ENCODE measurements at places on chromosomes 7 and 10.

DNA sequence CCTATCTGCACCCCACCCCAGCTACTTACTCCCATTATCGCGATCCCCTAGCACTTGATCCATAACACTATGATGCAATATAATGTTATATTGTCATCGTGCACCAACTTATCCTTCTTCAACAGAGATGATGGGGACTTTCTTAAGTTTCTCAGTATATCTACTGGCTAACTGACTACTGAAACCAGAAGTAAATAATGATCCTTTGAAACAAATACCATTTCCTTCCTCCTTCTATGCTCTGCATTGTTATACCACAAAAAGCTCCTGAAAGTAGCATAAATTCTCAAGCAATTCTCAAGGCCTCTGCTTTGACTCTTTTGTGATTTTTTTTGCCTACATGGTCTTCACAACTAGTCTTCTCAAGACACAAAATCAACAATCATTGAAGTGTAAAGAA lies 68.9 kb downstream of the HTR7 start:
- no peak for DNase-seq

DNA sequence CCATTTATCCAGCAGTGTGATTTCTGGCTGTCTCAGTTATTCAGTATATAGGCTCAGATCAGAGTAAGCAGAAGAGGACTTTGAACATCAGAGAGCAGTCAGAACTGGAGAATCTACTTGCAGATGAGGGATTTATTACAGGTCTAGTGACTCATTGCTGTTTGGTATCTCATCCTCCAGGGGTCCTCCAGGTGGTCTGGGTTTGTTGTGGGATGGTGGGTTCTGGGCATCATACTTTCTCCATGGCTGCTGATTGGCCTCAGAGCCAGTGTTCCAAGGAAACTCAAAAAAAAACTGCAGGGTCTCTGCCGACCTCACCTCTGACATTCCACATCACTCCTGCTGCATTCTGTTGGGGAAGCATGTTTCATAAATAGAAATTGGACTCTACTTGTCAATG lies 214.8 kb downstream of the CNTNAP2 start:
- no peak for DNase-seq

- peak; percentile 38 for DNase-seq
Observed at GRCh38 chr7:102431617-102432298, 1.6 kb upstream of the ORAI2 start.

- no peak for DNase-seq
Observed at GRCh38 chr10:124453960-124454610, 4.2 kb upstream of the NKX1-2 start.

DNA sequence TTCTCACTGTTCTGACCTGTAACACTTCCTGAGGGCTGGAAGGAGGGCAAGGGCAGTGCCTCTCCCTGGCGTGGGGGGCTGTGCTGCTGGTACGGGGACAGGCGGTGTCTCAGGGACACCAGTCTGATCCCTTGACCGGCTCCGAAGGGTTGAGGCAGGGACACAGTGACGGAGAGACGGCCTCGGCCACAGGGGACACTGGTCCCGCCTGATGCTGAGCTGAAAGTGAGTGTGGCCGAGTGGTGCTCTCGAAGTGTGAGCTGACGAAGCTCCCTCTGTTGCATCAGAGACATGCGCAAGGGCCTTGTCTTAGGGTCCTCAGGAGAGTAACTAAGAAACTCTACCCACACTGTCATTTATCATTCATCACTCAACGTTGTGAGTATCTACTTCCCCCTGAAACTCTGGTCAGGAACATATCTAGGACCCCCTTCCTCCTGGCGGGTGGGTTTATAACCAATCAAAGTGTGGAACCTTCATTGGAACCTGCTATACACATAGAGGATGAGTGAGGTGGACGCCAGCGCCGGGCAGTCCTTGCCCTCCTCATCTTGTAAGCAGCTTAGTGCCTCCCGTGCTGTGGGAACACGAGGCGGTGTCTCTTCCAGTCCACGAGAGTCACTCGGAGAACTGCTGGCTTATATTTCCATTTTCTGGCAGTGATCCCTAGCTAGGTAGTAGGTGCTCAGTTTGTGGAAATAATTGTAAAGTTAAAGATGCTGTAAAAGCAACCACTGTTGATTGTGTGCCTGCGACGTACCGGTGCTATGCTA lies 283.1 kb downstream of the DNAJB6 start:
- DNase-seq: no peak

- no peak for DNase-seq
Observed at GRCh38 chr7:12851841-12852240, 164.4 kb downstream of the ARL4A start.

- DNase-seq: peak; percentile 48
Observed at GRCh38 chr10:97319671-97320479, 804 bp downstream of the FRAT1 start.
